SJSA1 (cell line): ENCODE measurements at places on chromosomes 11 and 22.

GRCh38 chr22:29253561-29254285, 14.1 kb downstream of the RHBDD3 start:
- no peak for DNase-seq

DNA sequence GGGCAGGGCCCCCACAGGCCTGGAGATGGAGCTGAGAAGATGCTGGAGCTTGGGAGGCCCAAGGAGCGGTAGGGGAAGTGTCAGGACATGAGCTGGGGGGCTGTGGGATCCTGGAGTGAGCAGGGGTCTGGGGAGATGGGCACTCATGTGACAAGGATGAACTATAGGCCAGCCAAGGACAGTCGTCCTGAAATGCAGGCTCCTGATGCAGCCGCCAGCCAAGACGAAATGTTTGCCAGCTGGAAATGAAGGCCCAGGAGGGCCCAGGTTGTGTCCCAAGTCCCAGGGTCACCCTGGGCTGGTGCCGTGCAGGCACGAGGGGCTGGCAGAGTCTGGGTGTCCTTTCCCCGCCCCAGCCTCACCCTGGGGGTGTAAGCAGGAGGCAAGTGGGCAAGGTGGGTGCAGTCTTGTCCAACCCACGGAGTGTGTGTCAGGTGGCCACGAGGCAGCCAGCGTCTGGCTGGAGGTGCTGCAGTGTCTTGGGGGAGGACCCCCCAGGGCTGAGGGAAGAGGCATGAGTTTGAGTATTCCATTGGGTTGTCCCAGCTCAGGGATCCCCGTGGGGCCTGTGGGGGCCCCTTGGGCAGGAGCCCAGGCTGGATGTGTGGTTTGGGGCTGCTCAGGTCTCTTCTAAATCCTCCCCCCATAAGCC, 21.4 kb downstream of the MRGPRG start:
- DNase-seq: no peak

DNA sequence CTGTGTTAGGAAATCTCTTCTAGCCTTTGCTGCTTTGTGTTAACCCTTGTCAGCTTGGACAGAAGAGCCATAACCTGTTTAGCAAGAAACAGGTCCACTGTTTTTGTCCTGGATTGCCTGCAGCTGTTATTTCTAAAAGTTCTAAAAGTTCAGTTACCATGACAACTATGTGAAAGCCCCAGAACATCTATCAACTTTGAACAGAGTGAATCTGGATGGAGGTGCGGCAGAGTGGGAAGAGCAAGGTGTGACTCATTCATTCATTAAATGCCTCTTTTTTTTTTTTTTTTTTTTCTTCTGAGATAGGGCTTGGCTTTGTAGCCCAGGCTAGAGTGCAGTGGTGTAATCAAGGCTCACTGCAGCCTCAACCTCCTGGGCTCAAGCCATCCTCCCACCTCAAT, 50.5 kb downstream of the RBX1 start:
- DNase-seq: no peak

- DNase-seq: no peak
Measured at GRCh38 chr11:11081776-11082175, 223.9 kb upstream of the ZBED5 start.

- no peak for DNase-seq
Measured at GRCh38 chr22:50338860-50339462, 4.2 kb upstream of the PPP6R2 start.

GRCh38 chr11:123247813-123248379, 52.8 kb upstream of the CLMP start:
- no peak for DNase-seq
